A172 (cell line): ENCODE measurements at places on chromosomes 16 and 17. TPM values are rescaled to one million over a fixed set of nuclear protein-coding genes. Genes with fewer than 3 reads are reported as not detected.

- DNase-seq, result peak; percentile 6
These were observed 1.7 kb upstream of the CDH11 start for GRCh38 chr16:65123396-65124211.

DNA sequence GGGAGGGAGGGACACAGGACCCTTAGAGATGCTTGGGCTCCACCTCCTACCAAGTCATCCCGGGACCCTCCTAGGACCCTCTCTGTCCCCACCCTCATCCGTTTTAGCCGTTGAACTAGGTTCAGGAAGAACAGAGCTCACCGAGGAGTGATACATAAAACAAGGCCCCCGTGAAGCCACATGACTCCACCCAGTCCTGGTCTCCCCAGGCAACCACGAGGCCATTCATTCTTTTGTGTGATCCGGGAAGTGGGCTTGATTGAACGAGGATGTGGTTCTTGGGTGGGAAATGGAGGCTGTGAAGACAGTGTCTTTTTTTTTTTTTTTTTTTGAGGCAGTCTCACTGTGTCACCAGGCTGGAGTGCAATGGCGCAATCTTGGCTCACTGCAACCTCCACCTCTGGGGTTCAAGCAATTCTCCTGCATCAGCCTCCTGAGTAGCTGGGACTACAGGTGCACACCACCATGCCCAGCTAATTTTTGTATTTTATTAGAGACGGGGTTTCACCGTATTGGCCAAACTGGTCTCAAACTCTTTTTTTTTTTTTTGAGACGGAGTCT lies 14.8 kb downstream of the TRARG1 start:
- no peak for DNase-seq

DNA sequence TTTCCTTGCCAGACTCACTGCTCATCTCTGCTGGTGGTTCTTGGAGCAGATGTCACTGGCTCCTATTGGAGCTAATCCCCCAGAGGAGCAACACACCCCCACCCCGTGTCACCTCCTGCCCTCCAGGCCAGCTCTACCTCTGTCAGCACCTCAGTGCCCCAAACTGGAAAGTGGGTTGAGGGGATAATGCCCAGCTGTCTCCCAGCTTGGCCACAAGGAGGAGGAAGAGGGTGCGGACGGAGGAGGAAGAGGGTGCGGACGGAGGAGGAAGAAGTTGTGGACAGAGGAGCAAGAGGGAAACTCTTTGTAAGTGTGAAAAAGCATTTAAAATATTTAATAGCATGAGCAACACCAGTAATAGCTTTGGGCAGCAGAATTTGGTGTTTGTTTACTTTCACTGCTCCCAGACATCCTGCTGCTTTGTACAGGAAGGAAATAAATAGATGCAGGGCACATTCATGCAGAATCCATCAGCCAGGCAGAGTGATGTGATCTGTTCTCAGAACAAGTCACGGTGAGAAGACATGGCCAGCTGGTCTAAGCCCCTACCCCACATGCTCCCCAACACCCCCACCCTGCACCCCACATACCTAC lies 82.5 kb downstream of the C17orf67 start:
- DNase-seq, result no peak

DNA sequence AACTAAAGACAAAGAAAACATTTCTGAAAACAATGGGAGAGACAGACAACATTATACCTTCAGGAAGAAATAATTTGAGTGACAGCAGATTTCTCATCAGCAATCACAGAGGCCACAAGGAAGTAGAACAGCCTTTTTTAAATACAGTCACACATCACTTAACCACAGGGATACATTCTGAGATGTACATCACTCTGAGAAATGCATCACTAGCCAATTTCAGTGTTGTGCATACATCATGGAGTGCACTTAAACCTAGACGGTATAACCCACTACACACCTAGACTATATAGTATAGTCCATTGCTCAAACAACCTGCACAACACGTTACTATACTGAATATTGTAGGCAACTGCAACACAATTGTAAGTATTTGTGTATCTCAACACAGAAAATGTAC lies 24.9 kb upstream of the ALOX12 start:
- no peak for DNase-seq

GRCh38 chr17:6755731-6756184 lies at the start of gene XAF1:
XAF1 (plus strand) TSS chr17:6756046; CDS start chr17:6756079, 33 bp downstream.
- no peak for DNase-seq

DNA sequence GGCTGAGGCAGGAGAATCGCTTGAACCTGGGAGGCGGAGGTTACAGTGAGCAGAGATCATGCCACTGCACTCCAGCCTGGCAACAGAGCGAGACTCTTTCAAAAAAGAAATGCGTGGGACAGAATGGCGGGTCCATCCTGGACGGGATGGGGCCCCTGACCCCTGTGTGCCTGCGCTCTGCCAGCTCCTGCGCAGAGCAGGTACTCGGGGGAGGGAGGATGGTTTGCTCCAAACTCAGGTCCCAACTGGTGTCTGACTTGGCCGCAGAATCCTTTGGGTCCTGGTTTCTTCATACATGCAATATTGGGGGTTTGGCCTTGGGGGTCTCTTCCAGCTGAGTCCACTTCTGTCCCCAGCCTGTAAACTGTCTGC lies 10.4 kb downstream of the CHMP6 start:
- no peak for DNase-seq

- peak; percentile 4 for DNase-seq
These were observed 37.8 kb downstream of the PTRH2 start for GRCh38 chr17:59669411-59669810.

DNA sequence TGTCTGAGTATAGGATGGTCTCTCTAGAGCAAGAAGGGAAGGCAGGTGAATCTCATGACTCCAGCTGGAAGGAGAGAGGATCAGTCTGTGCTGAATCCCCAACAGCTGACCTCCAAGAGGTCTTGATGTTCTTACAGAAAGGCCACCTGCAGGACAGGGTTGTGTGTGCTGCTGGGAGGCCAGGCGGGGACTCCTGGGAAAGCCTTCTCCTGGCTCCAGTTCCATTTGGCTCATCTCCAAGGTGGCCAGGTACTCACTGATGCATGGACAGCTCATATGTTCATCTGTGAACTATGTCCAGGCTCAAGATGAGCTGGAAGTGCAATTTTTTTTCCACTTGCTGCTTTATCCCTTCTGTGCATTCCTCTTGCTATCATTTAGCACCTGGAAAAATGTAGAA lies 730.2 kb upstream of the RBFOX1 start:
- DNase-seq, result no peak

DNA sequence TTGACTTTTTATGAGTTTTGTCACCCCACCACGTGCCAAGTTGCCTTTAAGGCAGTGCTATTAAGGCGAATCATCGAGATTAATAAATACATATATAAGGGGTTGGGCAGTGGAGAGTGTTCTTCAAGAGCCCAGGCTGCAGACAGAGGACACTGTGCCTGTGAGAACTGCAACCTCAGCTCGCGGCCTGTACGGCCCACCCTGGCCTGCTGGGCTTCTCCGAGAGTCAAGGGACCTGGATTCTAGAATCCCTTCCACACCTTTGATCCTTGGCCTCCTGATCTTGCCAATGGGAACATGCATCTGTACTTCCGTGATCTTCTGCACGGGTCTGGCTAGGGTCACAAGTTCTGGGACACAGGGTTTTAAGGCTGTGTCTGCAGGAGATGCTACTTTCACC lies 54.5 kb downstream of the IRX5 start:
- DNase-seq, result no peak

DNA sequence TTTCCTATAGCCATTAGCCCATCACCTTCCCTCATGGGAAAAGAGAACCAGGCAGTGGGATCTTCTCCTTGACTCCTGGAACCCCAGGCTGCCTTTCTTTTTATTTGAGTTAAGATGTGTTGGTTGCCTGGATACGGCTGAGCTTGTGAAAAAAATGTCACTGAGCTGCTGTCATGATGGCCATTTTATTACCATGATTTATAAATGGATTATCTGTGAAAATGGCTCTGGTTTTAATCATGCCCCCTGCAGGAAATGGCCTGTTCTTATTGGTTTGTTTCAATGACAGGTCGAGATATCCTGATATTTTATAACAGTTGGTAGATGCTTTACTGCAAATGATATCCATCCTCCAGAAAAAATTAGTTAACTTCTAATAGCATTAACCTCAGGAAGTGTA lies 640.4 kb downstream of the CDH11 start:
- DNase-seq, result no peak

DNA sequence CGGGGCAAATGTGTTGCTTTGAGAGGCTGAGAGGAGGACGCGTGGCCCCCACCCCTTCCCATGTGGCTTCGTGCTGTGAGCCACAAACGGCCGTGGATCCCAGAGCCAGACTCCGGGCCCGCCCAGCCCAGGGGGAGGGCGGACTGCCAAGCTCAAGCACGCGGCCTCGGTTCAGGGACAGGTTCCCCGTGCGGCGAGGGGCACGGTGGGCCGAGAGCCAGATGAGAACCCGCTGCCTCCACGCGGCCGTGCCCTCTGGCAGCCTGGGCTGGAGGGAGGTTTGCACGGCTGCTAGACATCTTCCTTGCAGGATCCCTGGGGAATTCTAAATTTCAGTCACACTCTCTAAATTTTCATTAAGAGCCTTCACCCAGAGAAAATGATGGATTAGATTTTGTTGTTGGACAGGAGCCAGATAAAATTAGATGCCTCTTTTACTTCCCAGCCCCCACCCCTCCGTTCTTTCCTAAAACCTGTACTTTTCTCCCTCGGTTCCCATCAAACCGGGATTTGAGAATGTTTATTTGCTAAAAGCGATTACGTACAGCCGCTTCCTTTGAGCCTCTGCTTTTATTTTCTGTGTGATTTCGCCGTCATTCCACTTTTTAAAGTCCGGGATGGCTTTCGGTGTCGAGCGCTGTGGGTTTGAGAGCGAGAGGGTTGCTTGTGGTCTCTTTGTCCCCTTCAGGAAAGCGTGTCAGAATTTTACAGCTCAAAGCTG lies 25.0 kb upstream of the GNG13 start:
- DNase-seq, result no peak

- no peak for DNase-seq
These were observed 60.9 kb downstream of the CACNG1 start for GRCh38 chr17:67105213-67105612.

TBC1D26 gene
- total RNA-seq, result not detected in 2 replicates

ZDHHC7 gene
- 59.7 and 77.0 TPM in 2 replicates for total RNA-seq

PYY gene
- not detected in 2 replicates for total RNA-seq

SPEM1 gene
- not detected in 2 replicates for total RNA-seq

TOM1L1 gene
- 53.7 and 54.9 TPM in 2 replicates for total RNA-seq
